ENCODE measurements at places on chromosomes 7 and 10. TPM values are rescaled to one million over a fixed set of nuclear protein-coding genes. Genes with fewer than 3 reads are reported as not detected.

DNA sequence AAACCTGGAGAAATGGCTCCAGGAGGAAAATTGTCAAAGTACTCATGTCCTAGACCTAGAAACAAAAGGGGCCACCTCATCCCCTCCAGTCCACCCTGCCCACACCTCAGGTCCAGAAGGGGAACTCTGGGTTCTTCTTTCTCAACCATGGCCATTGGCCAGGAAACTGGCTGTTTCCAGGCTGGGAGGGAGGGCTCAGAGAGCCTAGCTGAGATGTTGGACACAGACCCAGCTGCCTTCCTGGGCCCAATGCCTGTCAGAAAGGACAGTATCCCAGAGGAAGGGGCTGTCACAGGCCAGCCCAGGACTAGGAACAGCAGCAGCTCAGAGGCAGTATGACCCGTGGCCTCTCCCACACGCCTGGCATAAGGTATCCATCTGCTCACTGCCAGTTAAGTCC lies 9.6 kb downstream of the GRID1 start:
- DNase-seq: no peak

- peak; percentile 30 for DNase-seq
Measured at GRCh38 chr7:30276203-30276900, 8.0 kb upstream of the ZNRF2 start.

DNA sequence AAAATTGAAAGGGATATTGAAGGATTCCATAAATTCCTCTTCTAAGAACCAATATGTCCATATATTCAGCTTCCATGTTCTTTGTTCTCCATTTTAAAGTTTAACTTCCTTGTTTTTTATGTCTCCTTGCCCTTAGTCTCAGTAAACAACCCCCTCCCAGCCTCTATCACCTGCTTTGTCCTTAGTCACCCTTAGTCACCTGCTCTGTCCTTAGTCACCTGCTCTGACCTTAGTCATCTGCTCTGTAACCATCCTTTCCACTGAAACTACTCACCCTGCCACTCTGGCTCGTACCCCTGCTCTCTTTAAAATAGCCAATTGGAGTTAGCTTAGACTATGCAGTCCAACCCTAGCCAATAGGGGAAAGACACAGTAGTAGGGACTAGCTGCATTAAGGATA lies 136.2 kb upstream of the TMEM106B start:
- no peak for DNase-seq

FRMD4A gene
- total RNA-seq: 59.0 TPM

GATA3 gene
- 17.6 TPM for total RNA-seq

GRCh38 chr7:36755484-36755883 lies 31.2 kb upstream of the AOAH start:
- DNase-seq: no peak

DNA sequence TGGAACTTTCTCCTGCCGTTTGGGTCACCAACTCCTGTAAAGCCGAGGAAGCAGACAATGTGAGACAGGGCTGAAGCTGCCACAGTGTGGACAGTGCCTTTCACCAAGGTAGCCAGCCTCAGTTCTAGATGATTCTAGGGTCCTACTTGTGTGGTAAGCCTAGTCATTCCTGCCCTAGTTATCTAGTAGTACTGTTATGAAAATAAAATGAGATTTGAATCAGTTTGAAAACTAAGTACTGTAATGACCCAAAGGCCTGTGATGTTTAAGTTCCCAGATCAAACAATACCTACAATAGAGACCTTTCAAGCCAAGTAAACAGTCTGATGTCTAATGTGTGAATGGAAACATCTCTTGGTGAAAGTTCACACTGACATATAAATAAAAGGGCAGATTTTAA lies 37.1 kb downstream of the POLL start:
- no peak for DNase-seq

- no peak for DNase-seq
Measured at GRCh38 chr10:81920213-81920829, 45.3 kb downstream of the NRG3 start.

DNA sequence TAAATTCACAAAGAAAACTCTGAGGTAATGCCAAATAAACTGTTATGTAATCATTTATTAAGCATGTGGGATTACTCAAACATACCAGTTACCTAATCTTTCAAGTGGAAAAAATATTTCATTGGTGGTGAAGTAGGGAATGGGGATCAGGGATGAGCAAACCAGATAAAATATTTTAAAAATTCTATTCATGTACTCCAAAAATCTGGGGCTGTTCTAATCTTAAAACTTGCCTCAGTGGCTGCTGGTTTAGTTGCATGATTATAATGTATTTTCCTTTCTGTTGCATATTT lies 19.5 kb downstream of the LMOD2 start:
- DNase-seq: peak; percentile 61

DNA sequence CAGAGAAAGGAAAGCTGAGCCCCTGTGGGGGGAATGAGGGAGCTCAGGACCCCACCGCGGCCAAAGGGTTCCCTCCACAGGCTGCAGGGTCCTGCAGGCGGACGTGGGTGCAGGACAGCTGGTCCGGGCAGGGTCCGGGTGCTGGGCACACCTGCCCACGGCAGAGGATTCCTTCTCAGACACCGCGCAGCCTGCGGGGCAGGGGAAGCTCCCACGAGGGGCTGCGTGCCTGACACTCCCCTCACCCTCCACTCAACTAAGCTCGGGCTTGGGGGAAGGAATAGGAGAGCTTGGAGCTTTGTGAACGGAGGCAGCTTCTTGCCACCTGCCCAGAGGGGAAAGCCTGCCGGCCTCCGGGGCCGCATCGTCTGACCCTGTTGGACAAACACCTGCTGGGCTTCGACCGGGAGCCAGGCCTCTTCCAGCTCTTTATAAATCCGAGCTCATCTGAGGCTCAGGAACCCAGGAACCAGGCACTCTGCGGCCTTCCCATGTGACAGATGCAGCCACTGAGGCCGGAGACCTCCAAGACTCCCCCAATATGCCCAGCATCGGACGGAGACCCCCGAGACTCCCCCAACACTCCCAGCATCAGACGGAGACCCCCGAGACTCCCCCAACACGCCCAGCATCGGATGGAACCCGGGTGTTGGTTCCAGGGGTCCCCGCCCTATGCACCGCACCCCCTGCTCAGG lies 97.3 kb downstream of the PDGFA start:
- no peak for DNase-seq

DNA sequence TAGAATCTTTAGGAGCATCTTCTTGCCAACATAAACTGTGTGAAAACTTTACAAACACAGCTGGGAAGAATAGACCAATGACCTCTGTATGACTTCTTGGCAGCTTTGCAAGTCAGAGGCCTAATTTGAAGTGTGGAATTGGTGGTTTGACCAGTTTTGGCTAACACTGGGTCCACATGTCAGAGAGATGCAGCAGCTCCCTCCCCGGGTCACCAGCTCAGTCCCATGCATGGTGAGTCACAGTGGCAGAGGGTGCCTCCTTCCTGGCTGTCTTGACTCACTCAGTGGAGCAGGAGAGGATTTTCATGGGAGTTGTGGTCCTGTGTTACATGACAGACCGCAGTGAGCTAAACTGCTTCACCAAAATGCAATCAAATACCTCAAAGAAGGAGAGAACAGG lies 8.2 kb upstream of the STARD3NL start:
- peak; percentile 98 for DNase-seq

DNA sequence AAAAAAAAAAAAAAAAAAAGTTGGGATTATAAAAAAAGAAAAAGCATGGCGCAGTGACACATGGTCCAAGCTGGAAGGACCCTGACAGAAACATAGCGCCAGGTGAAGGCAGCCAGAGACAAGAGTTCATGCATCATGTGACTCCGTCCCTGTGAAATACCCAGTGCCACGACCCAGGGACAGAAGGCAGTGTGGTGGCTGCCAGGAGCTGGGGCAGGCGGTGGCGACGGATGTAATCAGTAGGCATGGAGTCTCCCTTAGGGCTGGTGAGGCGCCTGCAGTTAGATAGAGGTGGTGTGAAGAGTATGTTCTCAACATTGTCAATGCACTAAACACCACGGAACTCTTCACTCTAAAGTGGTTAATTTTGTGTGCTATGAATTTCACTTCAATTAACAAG lies 43.9 kb downstream of the STK32C start:
- no peak for DNase-seq

- DNase-seq: peak; percentile 80
Measured at GRCh38 chr7:87398446-87398845, 53.0 kb downstream of the CROT start.

NCF1 gene
- not detected for total RNA-seq

DNA sequence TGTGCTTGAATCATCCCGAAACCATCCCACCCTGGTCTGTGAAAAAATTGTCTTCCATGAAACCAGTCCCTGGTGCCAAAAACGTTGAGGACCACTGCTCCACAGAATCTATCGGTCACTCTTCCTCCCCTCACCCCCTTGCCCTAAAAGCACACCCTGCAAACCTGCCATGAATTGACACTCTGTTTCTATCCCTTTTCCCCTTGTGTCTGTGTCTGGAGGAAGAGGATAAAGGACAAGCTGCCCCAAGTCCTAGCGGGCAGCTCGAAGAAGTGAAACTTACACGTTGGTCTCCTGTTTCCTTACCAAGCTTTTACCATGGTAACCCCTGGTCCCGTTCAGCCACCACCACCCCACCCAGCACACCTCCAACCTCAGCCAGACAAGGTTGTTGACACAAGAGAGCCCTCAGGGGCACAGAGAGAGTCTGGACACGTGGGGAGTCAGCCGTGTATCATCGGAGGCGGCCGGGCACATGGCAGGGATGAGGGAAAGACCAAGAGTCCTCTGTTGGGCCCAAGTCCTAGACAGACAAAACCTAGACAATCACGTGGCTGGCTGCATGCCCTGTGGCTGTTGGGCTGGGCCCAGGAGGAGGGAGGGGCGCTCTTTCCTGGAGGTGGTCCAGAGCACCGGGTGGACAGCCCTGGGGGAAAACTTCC lies 784 bp upstream of the SERPINE1 start:
- DNase-seq: peak; percentile 79

SEC31B gene
- 7.8 TPM for total RNA-seq

CAMK2B gene
- total RNA-seq: not detected

DNA sequence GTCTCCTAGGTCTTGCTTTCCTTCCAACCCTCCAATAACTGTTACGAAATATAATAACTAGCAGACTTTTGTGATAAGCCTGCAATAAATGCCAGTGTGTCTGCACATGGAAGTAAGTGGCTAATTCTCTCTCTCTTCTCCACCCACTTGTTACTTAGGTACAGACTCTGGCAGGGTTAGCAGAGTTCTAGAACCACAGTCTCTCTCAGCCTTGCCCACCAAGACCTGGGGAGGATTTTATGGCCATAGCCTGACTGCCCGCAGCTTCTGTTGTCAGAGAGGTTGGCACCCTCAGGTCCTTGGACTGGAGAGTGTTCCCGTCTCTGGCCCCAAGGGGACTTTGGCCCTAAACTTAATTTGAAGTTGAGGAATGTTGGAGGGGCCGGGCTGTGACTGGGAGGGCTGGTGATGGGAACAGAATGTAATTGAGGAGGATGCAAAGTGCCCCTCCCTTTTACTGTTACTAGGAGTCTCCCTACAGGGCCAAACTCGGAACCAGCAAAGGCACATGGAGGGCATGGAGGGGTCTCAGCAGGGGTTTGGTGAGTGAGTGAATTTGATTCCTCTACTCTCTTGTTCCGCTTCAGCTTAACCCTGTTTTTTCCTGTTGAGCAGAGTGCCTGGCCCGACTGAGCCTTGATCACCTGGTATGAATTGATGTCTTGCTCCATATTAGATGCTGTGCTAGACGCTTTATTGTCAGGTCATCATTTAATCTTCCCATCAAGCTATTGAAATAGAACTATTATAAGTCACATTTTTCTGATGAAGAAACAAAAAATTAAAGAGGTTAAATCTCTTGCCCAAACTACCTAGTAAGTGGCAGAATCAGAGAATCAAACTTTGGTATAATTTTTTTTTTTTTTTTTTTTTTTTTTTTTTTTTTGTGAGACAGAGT lies 37.0 kb upstream of the LCOR start:
- no peak for DNase-seq

DNA sequence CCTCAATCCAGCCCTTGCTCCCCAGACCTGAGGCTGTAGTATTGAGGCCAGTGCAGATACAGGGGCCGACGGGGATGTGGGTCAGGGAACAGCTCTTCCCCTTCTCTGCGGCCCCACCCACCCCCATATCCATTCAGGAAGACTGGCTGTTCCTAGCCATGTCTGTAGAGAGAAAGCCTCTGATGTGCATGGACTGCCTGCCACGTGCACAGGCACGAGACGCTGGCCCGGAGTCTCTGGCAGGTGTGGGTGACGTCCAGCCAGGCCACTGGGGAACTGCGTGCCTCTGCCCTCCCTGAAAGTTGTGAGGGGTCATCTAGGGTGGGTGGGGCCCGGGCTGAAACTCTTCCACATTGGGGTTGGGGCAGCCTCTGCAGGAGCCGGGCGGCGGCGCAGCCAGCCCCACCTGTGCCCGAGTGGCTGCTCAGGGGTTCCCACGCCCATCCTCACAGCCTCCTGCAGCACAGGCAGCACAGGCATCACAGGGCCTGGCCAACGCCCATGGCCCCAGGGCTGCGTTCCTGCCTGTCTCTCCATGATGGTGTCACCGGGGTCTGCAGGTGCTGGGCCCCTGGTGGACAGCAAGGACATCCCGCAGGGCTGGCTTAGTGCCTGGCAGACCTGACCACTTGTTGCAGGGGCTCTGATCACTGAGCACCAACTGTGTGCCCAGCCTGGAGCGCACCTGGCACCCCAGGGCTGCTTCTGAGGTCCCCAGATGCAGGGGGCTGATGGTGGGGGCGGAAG lies 27.5 kb downstream of the MICALL2 start:
- no peak for DNase-seq

DNA sequence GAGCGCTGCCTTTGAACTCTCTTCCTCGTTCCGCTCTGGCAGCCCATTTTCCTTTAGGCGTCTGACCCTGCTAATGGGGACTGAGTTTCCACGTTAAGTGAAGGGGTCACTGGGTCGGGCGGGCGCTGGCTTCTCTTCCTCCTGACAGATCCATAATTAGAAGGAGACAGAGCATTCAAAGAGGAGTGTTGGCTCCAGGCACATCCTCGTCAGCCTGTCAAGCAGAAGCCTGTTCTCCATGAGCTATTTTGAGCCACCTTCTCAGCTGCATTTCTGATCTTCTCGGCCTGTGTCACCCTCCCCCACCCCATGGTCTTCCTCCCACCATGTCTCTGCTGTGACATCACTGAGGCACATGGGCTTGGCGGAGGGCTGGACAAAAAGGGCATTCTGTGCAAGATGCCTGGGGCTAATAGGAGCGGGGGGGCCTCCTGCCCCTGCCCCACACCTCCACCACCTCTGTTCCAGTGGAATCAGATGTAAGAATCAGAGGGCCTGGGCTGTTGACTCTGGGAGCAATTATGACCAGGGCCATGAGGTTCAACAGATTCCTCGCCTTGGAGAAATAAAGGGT lies 248.1 kb downstream of the PLXNA4 start:
- DNase-seq: no peak

GRCh38 chr7:90222811-90223725 lies 11.5 kb downstream of the STEAP2 start:
- DNase-seq: peak; percentile 49

GIMAP6 gene
- not detected for total RNA-seq

ODAD2 gene
- 0.96 TPM for total RNA-seq

STAG3 gene
- total RNA-seq: 0.36 TPM

Data from astrocyte (in vitro differentiated cells and primary cell).